Activated CD4-positive, alpha-beta T cell treated with anti-CD3 and anti-CD28 coated beads, Interleukin-2, amount 10 ng/mL, durations not matched to agents 24 days and 14 days (primary cell): ENCODE measurements at places on chromosomes 1 and 21. TPM values are rescaled to one million over a fixed set of nuclear protein-coding genes. Genes with fewer than 3 reads are reported as not detected.

- H3K27me3 ChIP-seq: no peaks in the 10 kb centered on the region
- H3K27ac ChIP-seq: no peak overlapping the region
- peaks cover 17% of the 10 kb centered on the region for H3K4me1 ChIP-seq
- H3K36me3 ChIP-seq: peaks cover 69% of the 10 kb centered on the region
- peak; percentile 73 for DNase-seq
Observed at GRCh38 chr1:12407050-12407961, 177.5 kb downstream of the VPS13D start.

GRCh38 chr1:109252893-109253802 lies 3.8 kb downstream of the CELSR2 start:
- H3K27me3 ChIP-seq: peaks cover 12% of the 10 kb centered on the region
- no peak for DNase-seq
- H3K36me3 ChIP-seq: no peaks in the 10 kb centered on the region
- no peak overlapping the region for H3K4me3 ChIP-seq

DNA sequence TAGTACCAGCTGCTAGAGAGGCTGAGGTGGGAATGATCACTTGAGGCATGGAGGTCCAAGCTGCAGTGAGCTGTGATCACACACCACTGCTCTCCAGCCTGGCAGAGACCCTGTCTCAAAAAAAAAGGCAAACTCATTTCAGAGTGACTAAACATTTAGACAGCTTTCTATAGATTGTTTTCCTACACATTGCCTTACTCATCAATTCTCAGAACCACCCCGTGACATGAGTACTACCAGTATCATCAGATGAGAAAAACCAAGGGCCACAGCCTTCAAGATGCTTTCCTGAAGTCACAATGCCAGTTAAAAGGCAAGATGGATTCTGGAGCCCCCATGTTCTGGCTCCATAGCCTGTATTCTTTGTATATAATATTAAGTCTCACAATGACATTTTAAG lies 22.4 kb upstream of the SMPDL3B start:
- peaks cover 3% of the 10 kb centered on the region for H3K27me3 ChIP-seq
- H3K36me3 ChIP-seq: peaks cover 46% of the 10 kb centered on the region
- H3K4me1 ChIP-seq: peaks cover 23% of the 10 kb centered on the region
- peak overlapping the region; percentile 89 for H3K27ac ChIP-seq
- H3K4me3 ChIP-seq: peak overlapping the region; percentile 66

WNT3A gene
- total RNA-seq: not detected in 2 replicates

DNA sequence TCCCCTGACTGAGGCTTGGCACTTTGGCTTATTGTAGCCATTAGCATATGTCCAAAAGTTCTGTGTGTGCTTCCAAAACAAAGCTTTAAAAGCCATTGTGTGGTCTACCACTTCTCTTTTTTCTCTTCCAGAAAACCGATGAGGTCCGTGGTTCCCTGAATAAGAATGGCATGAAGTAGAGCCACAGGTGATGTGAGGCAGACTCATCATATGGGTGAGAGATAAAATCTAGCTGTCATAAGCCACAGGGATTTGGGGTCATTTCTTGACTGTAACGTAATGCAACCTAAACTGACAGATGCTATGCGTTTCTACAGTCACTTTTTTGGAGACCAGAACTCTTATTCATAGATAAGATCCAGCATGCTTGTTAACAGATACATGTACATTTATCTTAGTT lies 7.0 kb upstream of the GREM2 start:
- peaks cover 2% of the 10 kb centered on the region for H3K4me1 ChIP-seq
- DNase-seq: no peak
- no peaks in the 10 kb centered on the region for H3K36me3 ChIP-seq
- peaks cover 10% of the 10 kb centered on the region for H3K27me3 ChIP-seq
- H3K27ac ChIP-seq: no peak overlapping the region

OR10R2 gene
- not detected in 2 replicates for total RNA-seq

CELA2A gene
- total RNA-seq: not detected in 2 replicates

DNA sequence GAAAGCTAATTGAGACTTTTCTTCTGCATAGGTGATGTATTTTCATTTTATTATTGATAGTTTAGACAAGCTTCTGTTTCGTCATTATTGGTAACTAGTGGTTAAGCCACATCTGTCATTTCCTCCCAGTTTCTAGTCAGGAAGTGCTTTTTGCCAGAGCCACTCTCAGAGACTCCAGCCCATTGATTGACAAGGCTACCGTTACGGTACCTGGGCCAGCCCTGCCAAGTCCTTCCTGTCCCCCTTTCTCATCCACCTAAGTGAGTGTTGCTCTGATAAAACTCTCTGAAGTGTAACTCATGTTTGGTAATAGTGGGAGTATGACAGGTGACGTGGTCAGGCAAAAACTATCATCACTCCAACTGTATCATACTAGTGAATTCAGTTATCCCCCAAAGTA lies 29.6 kb upstream of the AGL start:
- no peak overlapping the region for H3K27ac ChIP-seq
- H3K36me3 ChIP-seq: no peaks in the 10 kb centered on the region
- H3K27me3 ChIP-seq: peaks cover 3% of the 10 kb centered on the region
- DNase-seq: peak; percentile 70
- H3K4me1 ChIP-seq: peaks cover 15% of the 10 kb centered on the region

IQCC gene
- 6.1 and 6.4 TPM in 2 replicates for total RNA-seq

DNA sequence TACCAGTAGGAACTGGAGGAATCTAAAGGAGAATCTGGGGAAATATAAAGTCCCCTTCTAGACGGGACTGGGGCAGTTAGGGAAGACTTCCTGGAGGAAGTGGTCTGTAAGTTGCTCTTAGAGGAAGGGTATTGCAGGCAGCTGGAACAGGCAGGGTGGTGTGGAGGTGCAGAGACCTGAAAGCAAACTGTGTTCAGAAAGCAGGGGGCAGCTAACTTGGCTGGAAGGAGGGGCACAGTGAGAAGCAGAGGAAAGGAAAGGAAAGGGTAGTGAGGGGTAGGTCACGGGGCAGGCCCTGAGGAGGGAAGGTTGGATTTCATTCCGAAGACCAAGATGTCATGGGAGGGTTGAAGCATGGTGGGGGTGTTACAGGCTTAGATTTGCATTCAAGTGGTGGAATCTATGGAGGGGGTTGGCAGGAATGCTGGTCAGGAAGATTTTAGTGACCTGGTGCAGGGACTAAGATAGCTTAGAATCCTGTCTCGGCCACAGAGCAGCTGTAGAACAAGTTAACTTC lies 240.7 kb downstream of the FOXD2 start:
- no peaks in the 10 kb centered on the region for H3K4me1 ChIP-seq
- peaks cover 3% of the 10 kb centered on the region for H3K27me3 ChIP-seq
- H3K27ac ChIP-seq: no peak overlapping the region
- no peak for DNase-seq

TMEM79 gene
- total RNA-seq: 8.6 and 9.3 TPM in 2 replicates

ARMH1 gene
- 133 and 137 TPM in 2 replicates for total RNA-seq

GRCh38 chr21:15433091-15433490 lies 296.7 kb upstream of the USP25 start:
- no peaks in the 10 kb centered on the region for H3K36me3 ChIP-seq
- H3K4me1 ChIP-seq: peaks cover 1% of the 10 kb centered on the region
- H3K4me3 ChIP-seq: no peak overlapping the region
- no peaks in the 10 kb centered on the region for H3K27me3 ChIP-seq

GRCh38 chr1:110083866-110084226 lies 13.4 kb upstream of the ALX3 start:
- DNase-seq: peak; percentile 67
- H3K4me3 ChIP-seq: peak overlapping the region; percentile 84
- H3K4me1 ChIP-seq: peaks cover 19% of the 10 kb centered on the region
- H3K27ac ChIP-seq: peak overlapping the region; percentile 54
- no peaks in the 10 kb centered on the region for H3K36me3 ChIP-seq

DNA sequence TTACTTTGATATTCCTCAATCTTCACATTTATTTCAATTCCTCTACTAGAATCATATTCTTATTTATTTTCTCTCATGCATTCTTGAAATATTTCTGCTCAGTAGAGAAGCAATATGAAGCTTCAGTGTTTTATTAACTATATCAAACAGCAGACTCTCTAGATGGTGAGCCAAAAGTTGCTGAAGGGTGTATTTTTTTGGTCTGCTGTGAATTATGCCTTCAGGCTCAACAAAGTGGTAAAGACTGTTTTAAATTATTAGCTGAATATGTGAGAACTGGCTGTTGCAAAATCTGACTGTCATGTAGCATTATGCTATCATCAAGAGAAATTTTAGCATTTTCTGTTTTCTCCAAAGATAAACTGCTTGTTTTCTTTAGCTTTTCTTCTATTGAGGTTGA lies 24.9 kb upstream of the CDC42BPA start:
- no peak for DNase-seq
- H3K36me3 ChIP-seq: no peaks in the 10 kb centered on the region
- H3K4me3 ChIP-seq: no peak overlapping the region

C1orf174 gene
- total RNA-seq: 50.5 and 51.5 TPM in 2 replicates

DNA sequence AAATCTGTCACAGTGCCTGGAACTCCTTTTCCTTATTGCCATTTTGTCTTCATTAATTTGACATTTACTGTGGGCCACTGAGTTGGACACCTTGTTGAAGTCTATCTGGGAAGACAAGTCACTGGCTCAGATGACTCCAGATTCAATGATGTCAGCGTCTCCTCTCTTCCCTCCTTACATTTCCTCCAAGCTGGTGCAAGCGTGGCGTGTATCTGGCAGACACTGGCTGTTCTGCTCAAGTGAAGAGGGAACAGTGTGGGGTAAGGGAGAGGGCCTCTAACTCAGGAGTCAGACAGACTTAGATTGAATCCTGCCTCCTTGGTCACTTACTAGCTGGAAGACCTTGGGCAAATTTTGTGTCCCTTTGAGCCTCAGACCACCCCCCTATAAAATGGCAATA lies 8.7 kb upstream of the ZNF691 start:
- H3K27me3 ChIP-seq: no peaks in the 10 kb centered on the region
- no peak for DNase-seq
- H3K36me3 ChIP-seq: no peaks in the 10 kb centered on the region
- H3K4me3 ChIP-seq: no peak overlapping the region

DNA sequence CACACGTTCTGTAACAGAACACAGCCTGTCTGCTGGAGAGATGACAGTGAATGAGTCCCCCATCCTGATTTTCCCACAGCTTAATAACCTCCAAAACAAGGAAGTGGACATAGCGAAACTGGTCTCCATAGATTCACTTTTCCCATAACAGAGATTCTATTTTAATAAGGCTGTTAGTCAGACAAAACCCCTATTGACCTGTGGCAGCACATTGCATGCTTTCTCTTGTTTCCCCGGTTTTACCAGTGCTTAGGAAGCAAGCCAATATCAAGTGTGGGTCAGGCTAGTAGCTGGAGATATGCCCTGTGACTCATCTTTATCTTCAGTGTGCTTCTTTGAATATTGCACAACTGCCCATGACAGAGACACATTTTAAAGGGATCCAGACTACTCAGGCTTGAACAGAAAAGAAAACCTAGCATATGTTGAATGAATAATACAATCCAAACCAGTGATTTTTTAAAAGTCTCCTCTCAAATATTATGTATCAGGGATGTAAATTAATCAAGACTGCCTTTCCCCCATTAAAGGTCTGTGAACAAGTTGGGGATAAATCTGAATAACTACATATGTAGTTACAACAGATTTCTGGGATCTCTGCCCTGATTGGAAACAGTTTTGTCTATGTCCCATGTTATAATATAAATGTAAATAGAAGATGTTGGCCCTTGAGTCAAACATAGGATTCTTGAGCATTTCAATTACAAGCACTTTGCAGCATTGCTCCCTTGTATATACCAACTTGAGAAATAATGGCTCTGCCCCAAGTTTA lies 11.9 kb upstream of the CLDN8 start:
- no peak for DNase-seq
- no peak overlapping the region for H3K4me3 ChIP-seq
- no peaks in the 10 kb centered on the region for H3K4me1 ChIP-seq
- no peak overlapping the region for H3K27ac ChIP-seq
- no peaks in the 10 kb centered on the region for H3K27me3 ChIP-seq

- no peak for DNase-seq
- H3K4me1 ChIP-seq: no peaks in the 10 kb centered on the region
- no peak overlapping the region for H3K27ac ChIP-seq
- H3K27me3 ChIP-seq: peaks cover 13% of the 10 kb centered on the region
- H3K4me3 ChIP-seq: no peak overlapping the region
- H3K36me3 ChIP-seq: no peaks in the 10 kb centered on the region
Observed at GRCh38 chr21:46079352-46080170, 18.4 kb upstream of the COL6A2 start.

DNA sequence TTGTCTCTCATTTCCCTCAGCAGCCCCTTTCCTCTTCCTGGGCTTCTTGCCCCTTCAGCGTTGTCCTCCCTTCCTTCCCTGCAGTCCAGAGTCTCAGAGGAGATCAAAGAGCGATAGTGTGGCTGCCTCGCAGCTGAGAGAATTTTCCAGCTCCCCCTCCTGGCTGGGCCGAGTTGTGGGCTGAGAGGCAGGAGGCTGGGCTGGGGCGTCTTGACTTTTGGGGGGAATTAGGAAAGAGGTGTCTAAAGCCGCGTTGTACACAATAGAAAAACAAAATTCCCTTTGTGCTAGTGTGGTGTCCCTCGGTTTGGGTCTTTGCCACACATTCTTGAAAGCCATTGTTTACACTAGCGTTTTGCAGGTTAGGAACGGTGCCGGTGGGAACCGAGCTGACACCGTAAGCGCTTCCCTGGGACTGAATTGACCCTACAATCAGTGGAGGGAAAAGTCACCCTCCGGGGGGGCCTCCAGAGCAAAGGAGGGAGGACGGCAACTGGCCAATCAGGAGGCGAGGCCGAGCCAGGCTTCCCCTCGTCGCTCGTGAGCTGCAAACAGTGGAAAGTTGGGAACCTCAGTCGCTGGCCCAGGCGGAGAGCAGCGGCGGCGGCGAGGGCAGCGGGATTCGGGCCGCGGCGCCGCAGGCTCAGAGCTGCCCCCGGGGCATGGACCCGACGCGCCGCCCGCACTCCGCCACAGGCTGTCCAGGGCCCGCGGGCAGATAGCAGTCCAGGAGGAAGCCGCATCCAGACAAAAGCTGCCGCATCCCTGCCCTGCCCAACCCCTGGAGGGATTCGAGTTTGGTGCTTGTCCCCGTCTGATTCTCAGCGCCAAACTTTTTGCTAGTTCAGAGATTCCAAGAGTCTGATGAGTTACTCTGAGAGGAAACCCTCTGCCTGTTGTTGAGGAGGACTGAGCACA lies at the start of gene HMCN1:
HMCN1 (plus strand) TSS at position 574 of the 918 bp plus-strand sequence. CDS start 389 bp downstream, outside the sequence.
- peaks cover 59% of the 10 kb centered on the region for H3K27me3 ChIP-seq
- no peak within 1 kb of the TSS for H3K27ac ChIP-seq
- peaks cover 4% of the 10 kb centered on the region for H3K36me3 ChIP-seq
- peak within 1 kb of the TSS; percentile 76 for H3K4me3 ChIP-seq
- DNase-seq: peak; percentile 63

C4BPA gene
- not detected in 2 replicates for total RNA-seq

GRCh38 chr1:84386716-84387479 lies 11.4 kb upstream of the DNASE2B start:
- H3K27ac ChIP-seq: no peak overlapping the region
- H3K4me1 ChIP-seq: no peaks in the 10 kb centered on the region
- H3K27me3 ChIP-seq: peaks cover 3% of the 10 kb centered on the region
- H3K36me3 ChIP-seq: no peaks in the 10 kb centered on the region

DNA sequence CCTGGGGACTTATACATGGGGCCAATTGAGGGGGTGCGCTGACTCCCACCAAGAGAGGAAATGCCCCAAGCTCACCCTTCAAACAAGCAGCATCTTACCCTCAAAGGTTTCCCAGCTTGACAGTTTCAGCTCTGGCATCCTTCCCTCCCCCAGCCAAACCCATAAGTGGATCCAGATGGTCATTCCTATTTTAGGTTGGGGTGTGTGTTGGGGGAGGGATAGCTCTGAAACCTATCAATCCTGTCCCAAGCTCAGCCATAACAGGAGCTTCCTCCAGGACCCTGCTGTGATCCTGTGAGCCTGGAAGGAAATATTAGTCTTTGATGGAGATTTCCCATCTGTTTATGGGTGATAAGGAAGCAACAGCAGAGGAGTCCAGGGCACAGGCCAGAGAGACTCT lies 3.4 kb upstream of the TMEM222 start:
- peaks cover 3% of the 10 kb centered on the region for H3K36me3 ChIP-seq
- peaks cover 10% of the 10 kb centered on the region for H3K4me1 ChIP-seq
- no peak overlapping the region for H3K27ac ChIP-seq
- no peak overlapping the region for H3K4me3 ChIP-seq
